ENCODE measurements at places on chromosomes 6 and 20. TPM values are rescaled to one million over a fixed set of nuclear protein-coding genes. Genes with fewer than 3 reads are reported as not detected.

The RAET1G gene
- total RNA-seq, result not detected

- no peaks in the 10 kb centered on the region for H3K36me3 ChIP-seq
- H3K4me1 ChIP-seq, result no peaks in the 10 kb centered on the region
- H3K4me3 ChIP-seq, result no peak overlapping the region
These were observed 214.7 kb upstream of the FOXQ1 start for GRCh38 chr6:1096967-1097765.

DNA sequence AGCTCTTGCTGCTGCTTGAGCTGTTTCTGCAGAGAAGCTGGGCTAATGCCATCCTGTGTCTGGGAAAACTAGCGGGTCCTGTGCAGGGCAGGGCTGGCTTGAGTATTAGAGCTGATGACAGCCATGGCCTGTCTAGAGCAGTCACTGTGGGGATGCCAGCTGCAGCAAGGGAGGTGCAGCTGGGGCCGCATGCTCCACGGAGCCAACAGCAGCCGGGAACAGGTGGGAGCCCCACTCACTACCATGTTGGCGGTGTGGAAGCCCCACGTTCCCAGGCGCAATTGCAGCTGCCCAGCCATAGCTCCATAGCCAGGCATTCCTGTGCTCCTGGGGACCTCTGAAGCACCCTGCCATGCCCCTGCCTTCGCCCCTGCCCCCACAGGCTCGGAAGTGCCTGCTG, 212.9 kb downstream of the TFAP2C start:
- no peak for DNase-seq
- H3K27ac ChIP-seq, result no peak overlapping the region
- H3K36me3 ChIP-seq, result no peaks in the 10 kb centered on the region
- H3K4me1 ChIP-seq, result no peaks in the 10 kb centered on the region
- no peak overlapping the region for H3K4me3 ChIP-seq

The PPP1R3G gene
- total RNA-seq, result not detected

DNA sequence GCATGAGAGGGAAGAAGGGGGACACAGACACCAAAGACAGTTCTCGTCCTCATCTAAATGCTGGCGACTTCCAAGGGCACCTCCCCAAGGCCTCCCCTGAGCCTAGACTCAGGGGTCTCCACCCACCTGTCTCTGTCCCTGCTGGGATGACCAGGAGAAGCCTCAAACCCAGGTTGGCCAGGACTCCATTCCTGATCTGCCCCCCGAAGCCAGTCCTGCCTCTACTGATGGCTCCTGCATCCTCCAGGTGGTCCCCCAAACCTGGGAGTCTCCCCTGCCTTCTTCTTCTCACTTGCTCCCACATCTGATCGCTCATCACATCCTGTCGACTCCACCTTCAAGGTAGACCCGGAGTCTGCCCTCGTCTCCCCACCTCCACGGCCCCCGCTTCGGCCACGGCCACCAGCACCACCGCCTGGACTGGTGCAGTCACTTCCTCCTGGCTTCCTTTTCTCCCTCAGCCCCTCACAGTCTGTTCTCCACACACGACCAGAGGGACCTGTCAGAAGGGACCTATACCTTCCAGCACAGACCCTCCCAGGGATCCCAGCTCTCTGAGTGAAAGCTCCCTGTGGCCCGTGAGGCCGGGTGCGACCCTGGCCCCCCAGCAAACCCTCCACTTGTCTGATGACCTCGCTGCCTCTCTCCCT, 92.1 kb downstream of the CEBPB start:
- no peak for DNase-seq
- peak overlapping the region; percentile 4 for H3K27ac ChIP-seq
- no peaks in the 10 kb centered on the region for H3K27me3 ChIP-seq
- H3K4me1 ChIP-seq, result no peaks in the 10 kb centered on the region
- H3K4me3 ChIP-seq, result no peak overlapping the region

The RAET1L gene
- total RNA-seq, result not detected

GRCh38 chr20:40697541-40697940, 8.5 kb upstream of the MAFB start:
- no peaks in the 10 kb centered on the region for H3K4me1 ChIP-seq
- no peak overlapping the region for H3K4me3 ChIP-seq
- no peaks in the 10 kb centered on the region for H3K36me3 ChIP-seq

GRCh38 chr20:23232219-23232581, 118.4 kb upstream of the NXT1 start:
- no peak overlapping the region for H3K27ac ChIP-seq
- H3K36me3 ChIP-seq, result no peaks in the 10 kb centered on the region
- H3K4me3 ChIP-seq, result no peak overlapping the region

DNA sequence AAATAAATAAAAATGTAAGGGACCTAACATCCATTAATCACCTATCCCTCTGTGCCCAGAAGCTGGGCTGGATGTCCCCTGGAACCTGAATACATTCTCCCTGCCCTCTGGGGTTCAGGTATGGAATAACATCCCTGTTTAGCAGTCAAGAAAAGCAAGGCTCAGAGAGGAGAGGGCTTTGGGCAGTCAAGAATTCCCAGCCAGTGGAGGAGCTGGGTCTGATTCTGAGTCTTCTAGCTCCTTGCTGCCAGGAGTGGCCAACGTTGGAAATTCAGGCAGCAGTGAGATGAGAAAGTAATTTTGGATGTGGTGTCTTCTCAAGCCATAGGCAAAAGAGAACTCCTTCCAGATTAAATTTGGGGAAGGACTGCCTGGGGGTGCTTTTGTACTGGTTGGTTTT, 42.6 kb upstream of the ZNFX1 start:
- H3K36me3 ChIP-seq, result no peaks in the 10 kb centered on the region
- DNase-seq, result no peak
- H3K27ac ChIP-seq, result no peak overlapping the region
- peaks cover 22% of the 10 kb centered on the region for H3K27me3 ChIP-seq
- peaks cover 17% of the 10 kb centered on the region for H3K4me1 ChIP-seq

All from CD8-positive, alpha-beta memory T cell (primary cell).